Activated T-helper 2 cell treated with anti-CD3 and anti-CD28 coated beads, Interferon-gamma antibody, Interleukin-2, Interleukin-4, amounts not matched to agents 10 μg/mL and 5 μg/mL and 100 μg/mL, durations not matched to agents 14 hours and 24 hours and 36 hours (primary cell): ENCODE measurements at places on chromosomes 7 and 10. TPM values are rescaled to one million over a fixed set of nuclear protein-coding genes. Genes with fewer than 3 reads are reported as not detected.

Gene DRGX
- not detected in 2 replicates for total RNA-seq

GRCh38 chr7:12369756-12370155, 33.9 kb downstream of the VWDE start:
- H3K36me3 ChIP-seq: no peaks in the 10 kb centered on the region
- H3K27me3 ChIP-seq: no peaks in the 10 kb centered on the region

GRCh38 chr10:82811621-82812020, 936.6 kb downstream of the NRG3 start:
- no peak overlapping the region for H3K27ac ChIP-seq
- H3K36me3 ChIP-seq: no peaks in the 10 kb centered on the region
- no peak for DNase-seq

GRCh38 chr7:129074994-129075393, 20.1 kb upstream of the TNPO3 start:
- H3K4me1 ChIP-seq: peaks cover 4% of the 10 kb centered on the region
- no peaks in the 10 kb centered on the region for H3K36me3 ChIP-seq
- no peak for DNase-seq
- H3K27ac ChIP-seq: no peak overlapping the region
- peaks cover 15% of the 10 kb centered on the region for H3K27me3 ChIP-seq

DNA sequence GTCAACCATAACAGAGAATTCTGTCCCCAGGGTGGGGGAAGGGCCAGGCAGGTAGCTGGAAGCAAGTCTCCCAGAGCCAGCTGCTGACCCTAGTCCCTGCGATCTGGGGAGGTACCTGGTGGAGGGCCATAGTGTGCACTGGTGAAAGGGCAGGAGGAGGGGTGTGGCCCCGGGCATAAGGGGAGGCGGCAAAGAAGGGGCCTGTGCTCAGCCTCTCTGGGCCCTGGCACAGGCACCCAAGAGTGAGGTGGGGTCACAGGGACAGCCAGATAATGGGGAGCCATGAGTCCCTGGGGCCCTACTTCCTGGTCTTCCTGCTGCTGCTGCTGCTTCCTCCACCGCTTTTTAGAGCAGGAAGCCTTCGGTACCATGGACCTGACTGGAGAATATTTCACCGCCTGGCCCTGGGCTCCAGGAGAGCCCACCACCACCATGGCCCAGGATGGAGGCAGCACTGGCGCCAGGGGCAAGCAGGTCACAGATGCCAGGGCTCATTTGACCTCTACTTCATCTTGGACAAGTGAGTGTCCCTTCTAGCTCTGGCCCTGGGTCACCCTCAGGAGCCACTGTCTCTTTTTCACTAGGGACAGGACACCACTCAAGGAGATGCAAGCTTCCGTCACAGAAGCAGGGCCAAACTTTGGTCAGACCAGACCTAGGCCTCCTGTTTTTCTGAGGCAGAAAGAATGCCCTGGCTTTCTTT, at the start of gene ANTXRL:
TSS of gene ANTXRL (plus strand) at position 7 of the 703 bp plus-strand sequence. CDS start at position 273, 266 bp downstream.
- peaks cover 6% of the 10 kb centered on the region for H3K27me3 ChIP-seq
- H3K4me3 ChIP-seq: peak within 1 kb of the TSS; percentile 37
- no peak for DNase-seq
- peaks cover 21% of the 10 kb centered on the region for H3K4me1 ChIP-seq
- H3K27ac ChIP-seq: no peak within 1 kb of the TSS
- H3K36me3 ChIP-seq: no peaks in the 10 kb centered on the region

GRCh38 chr7:113873554-113874151, 45.2 kb downstream of the PPP1R3A start:
- no peak for DNase-seq
- no peaks in the 10 kb centered on the region for H3K4me1 ChIP-seq
- no peaks in the 10 kb centered on the region for H3K27me3 ChIP-seq
- H3K36me3 ChIP-seq: no peaks in the 10 kb centered on the region
- no peak overlapping the region for H3K4me3 ChIP-seq

- no peak overlapping the region for H3K4me3 ChIP-seq
- DNase-seq: no peak
- H3K36me3 ChIP-seq: no peaks in the 10 kb centered on the region
- H3K4me1 ChIP-seq: no peaks in the 10 kb centered on the region
Observed at GRCh38 chr7:4803397-4804241, 28.2 kb downstream of the AP5Z1 start.

DNA sequence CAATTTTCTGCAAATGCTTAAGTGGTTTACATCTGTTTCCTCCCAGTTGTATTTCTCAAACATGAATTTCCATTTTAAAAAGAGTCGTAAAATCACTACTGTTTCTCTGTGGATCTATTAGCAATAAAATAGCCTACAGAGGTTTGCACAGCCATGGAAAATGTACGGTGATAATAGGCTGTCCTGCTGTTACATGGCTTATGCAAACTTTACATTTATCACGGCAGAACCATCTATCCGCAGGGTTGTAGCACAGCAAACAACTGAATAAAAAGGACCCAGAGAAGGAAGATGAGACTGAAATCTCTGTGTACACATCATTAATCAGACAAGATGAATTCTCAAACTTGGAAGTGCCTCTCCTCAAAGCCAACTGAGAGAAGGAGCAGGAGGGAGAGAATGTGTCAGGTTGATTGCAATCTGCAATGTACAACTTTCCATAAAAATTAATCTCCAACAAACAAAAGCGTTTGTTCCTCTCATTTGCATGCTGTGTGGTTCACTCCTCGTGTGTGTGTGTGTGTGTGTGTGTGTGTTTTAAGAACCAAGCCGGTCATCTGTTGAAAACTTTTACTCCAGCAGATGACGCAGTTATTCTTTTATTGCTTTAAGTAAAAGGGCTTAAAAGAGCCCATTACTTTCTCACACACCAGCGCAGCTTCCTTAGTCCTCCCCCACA, 279.3 kb downstream of the SKAP2 start:
- H3K4me1 ChIP-seq: no peaks in the 10 kb centered on the region
- H3K36me3 ChIP-seq: no peaks in the 10 kb centered on the region
- no peak overlapping the region for H3K27ac ChIP-seq
- no peak overlapping the region for H3K4me3 ChIP-seq
- H3K27me3 ChIP-seq: peaks cover 4% of the 10 kb centered on the region

Gene CLRN3
- total RNA-seq: not detected in 2 replicates

- H3K36me3 ChIP-seq: no peaks in the 10 kb centered on the region
- H3K4me1 ChIP-seq: no peaks in the 10 kb centered on the region
- H3K27me3 ChIP-seq: peaks cover 1% of the 10 kb centered on the region
- no peak overlapping the region for H3K27ac ChIP-seq
- no peak for DNase-seq
Observed at GRCh38 chr10:120823266-120823665, 27.9 kb upstream of the WDR11 start.

DNA sequence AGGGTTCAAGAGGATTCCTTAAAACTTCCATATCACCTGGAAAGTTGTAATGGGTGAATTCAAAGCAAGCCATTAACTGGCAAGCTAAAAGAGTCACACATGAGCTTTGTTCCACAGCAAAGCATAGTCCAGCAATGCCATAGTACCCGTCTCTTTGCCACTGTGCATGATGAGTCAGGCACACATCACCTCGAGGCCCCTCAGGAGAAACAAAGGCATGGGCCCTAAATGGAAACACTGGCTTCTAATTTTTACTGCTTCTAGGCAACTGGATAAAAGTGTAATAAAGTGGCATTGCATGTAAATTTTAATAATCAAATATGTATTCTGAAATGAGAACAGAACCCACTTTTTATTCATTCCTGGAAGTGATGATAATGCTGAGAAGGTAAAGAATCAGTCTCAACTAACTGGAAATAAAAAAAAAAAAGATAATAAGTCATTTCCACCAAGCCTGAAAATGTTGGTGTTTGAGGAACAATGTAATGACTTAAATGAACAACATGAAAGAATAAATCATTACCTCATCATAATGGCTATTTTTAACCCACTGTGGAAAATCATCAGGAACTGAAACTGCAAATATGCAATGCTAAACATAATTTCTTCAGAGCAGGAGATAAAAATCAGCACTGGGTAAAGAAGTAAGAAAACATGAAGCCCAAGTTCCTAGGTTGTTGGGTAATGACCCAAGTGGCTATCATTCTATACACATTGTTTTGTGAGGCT, 104.9 kb downstream of the CDK6 start:
- peaks cover 74% of the 10 kb centered on the region for H3K4me1 ChIP-seq
- DNase-seq: no peak
- peaks cover 73% of the 10 kb centered on the region for H3K36me3 ChIP-seq
- peak overlapping the region; percentile 96 for H3K27ac ChIP-seq
- no peaks in the 10 kb centered on the region for H3K27me3 ChIP-seq

- peaks cover 16% of the 10 kb centered on the region for H3K4me1 ChIP-seq
- no peak overlapping the region for H3K27ac ChIP-seq
- peaks cover 7% of the 10 kb centered on the region for H3K36me3 ChIP-seq
- no peaks in the 10 kb centered on the region for H3K27me3 ChIP-seq
- no peak for DNase-seq
Observed at GRCh38 chr10:30758338-30758737, 128.8 kb upstream of the LYZL2 start.

DNA sequence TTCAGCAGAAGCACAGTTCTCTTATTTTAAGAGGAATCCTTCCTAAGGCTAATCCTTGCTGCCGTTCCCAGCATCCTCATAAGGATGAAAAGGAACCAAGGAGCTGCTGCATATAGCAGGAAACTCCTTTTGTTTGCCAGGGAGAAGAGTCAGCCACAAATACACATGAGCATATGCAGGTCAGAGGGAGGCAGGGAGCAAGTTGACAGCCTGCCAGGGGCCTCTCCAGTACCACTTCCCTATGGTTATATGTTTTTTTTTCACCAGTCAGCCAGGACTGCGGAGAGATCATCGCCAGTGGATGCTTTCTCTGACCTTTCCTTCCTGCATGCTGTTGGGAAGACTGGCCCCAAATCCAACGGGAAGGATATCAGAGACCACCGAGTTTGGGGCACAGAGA, 39.8 kb downstream of the SLC35B4 start:
- DNase-seq: no peak
- H3K27me3 ChIP-seq: peaks cover 23% of the 10 kb centered on the region
- H3K36me3 ChIP-seq: no peaks in the 10 kb centered on the region
- H3K4me3 ChIP-seq: no peak overlapping the region

DNA sequence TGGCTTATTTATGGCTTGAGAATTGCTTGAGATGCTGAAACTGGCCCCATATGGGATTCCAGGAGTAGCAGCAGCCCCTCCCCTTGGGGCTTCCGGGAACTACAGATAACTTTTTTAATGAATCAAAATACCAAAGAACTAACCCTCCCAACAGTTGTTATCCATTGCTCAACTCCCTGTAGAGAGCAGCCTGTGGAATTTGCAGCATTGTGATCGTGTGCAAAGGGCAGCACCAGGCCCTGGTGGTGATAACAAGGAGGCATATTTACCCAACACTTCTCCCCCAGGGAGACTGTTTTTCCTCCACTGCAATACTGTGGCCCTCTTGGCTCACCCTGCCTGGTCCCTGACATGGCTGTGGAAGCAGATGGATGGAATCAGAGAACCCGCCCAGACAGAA, 196.2 kb downstream of the PLXNA4 start:
- no peak overlapping the region for H3K4me3 ChIP-seq
- no peak for DNase-seq
- H3K36me3 ChIP-seq: no peaks in the 10 kb centered on the region
- no peak overlapping the region for H3K27ac ChIP-seq
- H3K27me3 ChIP-seq: peaks cover 31% of the 10 kb centered on the region

Gene SPDYE2B
- not detected in 2 replicates for total RNA-seq

DNA sequence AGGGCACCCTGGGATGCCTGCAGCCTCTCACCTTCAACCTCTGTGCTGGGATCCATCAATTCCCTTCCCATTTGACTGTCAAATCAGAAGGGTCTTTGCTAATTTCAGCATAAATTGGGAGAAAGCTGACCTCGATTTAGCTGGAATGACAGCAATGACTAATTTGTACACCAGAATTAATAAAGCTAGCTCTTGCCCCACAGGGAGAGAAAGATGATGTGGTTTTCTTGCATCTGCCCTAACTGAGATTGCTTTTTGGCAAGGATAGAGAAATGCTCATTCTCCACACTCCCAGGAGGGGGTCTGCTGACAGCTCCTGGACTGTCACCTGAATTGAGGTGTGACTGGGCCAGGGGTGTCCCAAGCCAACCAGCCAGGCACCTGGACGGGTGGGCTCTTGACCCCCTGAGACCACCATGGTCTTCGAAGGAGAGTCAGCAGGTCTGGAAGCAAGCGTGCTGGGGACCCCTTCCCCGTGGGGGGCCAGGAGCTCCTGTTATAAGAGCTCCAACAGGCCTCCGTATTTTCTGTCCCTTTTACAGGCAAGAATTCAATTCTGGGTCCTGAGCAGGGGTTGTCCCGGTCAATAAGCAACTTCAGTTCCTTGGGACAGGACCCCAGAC, 42.1 kb downstream of the RBM17 start:
- no peaks in the 10 kb centered on the region for H3K36me3 ChIP-seq
- no peak overlapping the region for H3K4me3 ChIP-seq
- peaks cover 5% of the 10 kb centered on the region for H3K27me3 ChIP-seq
- peaks cover 44% of the 10 kb centered on the region for H3K4me1 ChIP-seq

- H3K27me3 ChIP-seq: peaks cover 23% of the 10 kb centered on the region
- H3K4me1 ChIP-seq: peaks cover 4% of the 10 kb centered on the region
- DNase-seq: no peak
- no peak overlapping the region for H3K27ac ChIP-seq
- H3K36me3 ChIP-seq: no peaks in the 10 kb centered on the region
Observed at GRCh38 chr10:16915300-16915699, 98.1 kb upstream of the RSU1 start.

GRCh38 chr10:57973451-57973850, 294.2 kb downstream of the IPMK start:
- H3K4me3 ChIP-seq: no peak overlapping the region
- H3K27me3 ChIP-seq: no peaks in the 10 kb centered on the region
- DNase-seq: no peak

- no peak overlapping the region for H3K4me3 ChIP-seq
- no peaks in the 10 kb centered on the region for H3K36me3 ChIP-seq
- no peak for DNase-seq
- no peaks in the 10 kb centered on the region for H3K4me1 ChIP-seq
Observed at GRCh38 chr7:31883761-31884164, 186.4 kb downstream of the PDE1C start.

GRCh38 chr7:153588586-153588985, 463.6 kb upstream of the DPP6 start:
- H3K4me3 ChIP-seq: no peak overlapping the region
- no peak for DNase-seq
- H3K36me3 ChIP-seq: no peaks in the 10 kb centered on the region
- H3K4me1 ChIP-seq: no peaks in the 10 kb centered on the region

- H3K4me3 ChIP-seq: peak overlapping the region; percentile 96
- no peaks in the 10 kb centered on the region for H3K27me3 ChIP-seq
- H3K36me3 ChIP-seq: peaks cover 17% of the 10 kb centered on the region
- H3K4me1 ChIP-seq: peaks cover 29% of the 10 kb centered on the region
- peak overlapping the region; percentile 95 for H3K27ac ChIP-seq
Observed at GRCh38 chr7:17299483-17299991, 1.1 kb downstream of the AHR start.

DNA sequence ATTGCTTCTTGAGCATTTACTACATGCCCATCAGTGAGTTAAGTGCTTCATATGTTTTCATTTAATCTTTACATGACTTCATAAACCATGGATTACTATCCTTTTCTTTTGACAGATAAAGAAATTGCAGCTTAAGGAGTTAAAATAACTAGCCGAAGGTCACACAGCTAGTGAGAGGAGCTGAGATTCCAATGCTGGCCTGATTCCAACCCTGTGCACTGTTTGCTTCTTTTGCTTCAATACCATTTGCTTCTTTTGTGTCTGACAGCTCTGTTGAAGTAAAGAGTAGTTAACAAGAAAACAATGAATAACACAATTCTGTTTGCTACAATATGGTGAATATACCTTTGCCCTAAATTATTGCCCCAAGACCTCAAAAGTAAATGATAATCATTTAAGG, 132.4 kb downstream of the GRM3 start:
- no peaks in the 10 kb centered on the region for H3K27me3 ChIP-seq
- no peak overlapping the region for H3K4me3 ChIP-seq
- no peaks in the 10 kb centered on the region for H3K36me3 ChIP-seq
- H3K4me1 ChIP-seq: no peaks in the 10 kb centered on the region
- DNase-seq: no peak
